ENCODE measurements at places on chromosomes 3 and 15.

GRCh38 chr15:67166280-67167009, 88.0 kb downstream of the AAGAB start:
- DNase-seq: no peak

DNA sequence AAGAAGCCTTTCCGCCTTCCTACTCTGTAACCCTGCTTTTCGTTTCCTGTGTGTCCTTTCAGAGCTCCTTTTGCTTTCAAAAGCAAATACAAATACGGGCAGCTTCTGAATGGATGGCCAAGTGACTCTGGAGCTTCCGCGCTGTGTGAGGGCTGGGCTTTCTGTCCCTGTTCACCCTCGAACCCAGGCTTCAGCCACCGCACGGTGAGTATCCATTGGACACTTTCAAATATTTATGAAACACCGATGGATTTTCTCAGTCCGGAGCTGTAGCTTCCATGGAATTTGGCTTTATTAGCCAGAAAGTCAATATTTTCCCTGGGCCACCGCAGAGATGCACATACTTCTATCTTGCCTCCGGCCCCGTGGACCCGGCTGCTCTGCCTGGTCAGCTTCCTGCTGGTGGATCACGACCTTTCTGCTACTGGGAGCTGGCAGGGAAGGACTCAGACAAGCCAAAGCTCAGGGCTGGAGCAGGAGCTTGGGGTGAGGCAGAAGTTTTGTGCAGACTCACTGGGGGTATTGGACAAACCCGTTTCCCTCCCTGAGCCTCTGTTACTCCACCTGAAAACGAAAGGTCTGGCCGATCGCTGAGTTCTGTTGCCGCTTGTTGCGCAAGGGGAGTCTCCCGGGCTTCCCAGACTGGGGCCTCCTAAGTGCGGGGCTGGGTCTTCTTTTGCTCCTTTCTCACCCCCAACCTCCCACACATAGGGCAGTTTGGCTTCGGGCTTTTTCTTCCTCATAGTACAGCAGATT, 63.6 kb downstream of the LINGO1 start:
- peak; percentile 38 for DNase-seq

- no peak for DNase-seq
Observed at GRCh38 chr3:56368846-56369245, 99.4 kb downstream of the ERC2 start.

DNA sequence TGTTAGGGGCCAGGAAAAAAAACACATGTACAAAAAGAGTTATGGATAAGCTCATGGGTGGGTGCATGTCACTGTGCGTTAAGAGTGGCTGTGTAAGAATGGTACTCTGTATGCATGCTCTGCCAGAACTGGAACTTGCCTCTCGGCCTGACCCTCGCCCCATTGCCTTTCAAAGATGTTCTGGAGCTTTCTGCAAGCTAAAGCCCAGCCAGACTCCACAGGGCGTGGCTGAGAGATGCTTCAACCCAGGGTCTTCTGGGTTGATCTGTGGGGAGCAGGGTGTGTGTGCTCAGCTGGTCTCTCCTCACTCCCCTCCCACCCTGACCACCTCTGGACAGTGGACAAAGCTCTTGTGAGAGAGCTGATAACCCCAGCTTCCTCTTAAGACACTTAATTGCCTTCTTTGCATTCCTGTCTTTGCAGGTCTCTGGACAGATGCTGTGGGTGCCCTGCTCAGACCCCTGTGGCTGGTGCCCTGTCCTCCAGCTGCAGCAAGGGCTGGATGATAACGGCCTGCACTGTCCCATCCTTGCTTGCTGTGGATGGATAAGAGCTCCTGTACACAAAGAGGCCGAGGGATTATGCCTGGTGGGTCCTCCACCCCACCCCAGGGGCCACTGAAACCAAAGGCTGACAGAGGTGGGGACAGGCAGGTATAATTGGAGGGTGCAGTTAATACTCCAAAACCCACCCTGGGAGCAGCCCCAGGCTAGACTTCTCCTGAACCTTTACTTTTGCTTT, 28.7 kb downstream of the ALDH1L1 start:
- DNase-seq: no peak

GRCh38 chr3:20302766-20303165, 116.8 kb upstream of the SGO1 start:
- no peak for DNase-seq

- DNase-seq: no peak
Observed at GRCh38 chr3:36814776-36815175, 50.4 kb upstream of the DCLK3 start.
